Colonic mucosa (tissue), 4 donors: ENCODE measurements at places on chromosomes 1 and 21. TPM values are rescaled to one million over a fixed set of nuclear protein-coding genes. Genes with fewer than 3 reads are reported as not detected.

DNA sequence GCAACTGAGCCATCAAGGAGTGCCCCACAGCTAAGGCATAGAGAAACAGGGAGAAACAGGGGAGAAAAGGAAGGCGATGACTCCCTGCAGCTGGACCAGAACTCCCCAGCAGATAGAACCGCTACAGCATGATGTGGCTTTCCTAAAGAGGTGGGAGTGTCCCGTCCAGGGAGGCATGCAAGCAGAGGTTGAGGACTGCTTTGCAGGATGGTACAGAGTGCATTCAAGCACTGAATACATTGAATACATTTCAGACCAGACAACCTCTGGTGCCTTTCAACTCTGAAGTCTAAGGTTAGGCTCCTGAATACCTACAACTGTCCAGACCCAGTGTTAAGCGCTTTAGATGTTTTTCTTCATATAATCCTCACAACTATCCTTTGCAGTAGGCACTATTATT is 13.3 kb downstream of the DLGAP3 start:
- peaks cover 4% of the 10 kb centered on the region for H3K27me3 ChIP-seq
- no peak overlapping the region for H3K4me3 ChIP-seq
- H3K27ac ChIP-seq = no peak overlapping the region

DNA sequence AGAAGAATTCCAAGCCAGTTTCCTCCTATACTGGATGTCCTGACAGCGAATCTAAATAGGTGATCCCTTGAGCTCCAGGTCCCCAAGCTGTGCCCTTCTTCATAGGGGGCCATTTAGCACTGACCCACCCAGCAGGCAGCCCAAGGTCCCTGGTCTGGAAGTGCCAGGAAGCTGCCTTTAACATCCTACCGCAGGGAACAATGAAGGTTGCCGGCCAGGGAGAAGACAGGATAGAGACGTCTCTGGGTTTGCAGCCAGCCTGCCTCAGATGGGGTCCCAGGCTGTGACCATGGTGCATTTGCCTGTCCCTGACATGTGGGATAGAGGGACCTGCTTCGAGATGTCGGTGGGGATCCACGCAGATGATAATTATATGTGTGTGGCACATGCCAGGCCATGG is 2.7 kb upstream of the RIPK4 start:
- H3K27me3 ChIP-seq = peaks cover 27% of the 10 kb centered on the region
- H3K27ac ChIP-seq = peak overlapping the region; percentile 69
- no peak for DNase-seq
- no peaks in the 10 kb centered on the region for H3K4me1 ChIP-seq

DNA sequence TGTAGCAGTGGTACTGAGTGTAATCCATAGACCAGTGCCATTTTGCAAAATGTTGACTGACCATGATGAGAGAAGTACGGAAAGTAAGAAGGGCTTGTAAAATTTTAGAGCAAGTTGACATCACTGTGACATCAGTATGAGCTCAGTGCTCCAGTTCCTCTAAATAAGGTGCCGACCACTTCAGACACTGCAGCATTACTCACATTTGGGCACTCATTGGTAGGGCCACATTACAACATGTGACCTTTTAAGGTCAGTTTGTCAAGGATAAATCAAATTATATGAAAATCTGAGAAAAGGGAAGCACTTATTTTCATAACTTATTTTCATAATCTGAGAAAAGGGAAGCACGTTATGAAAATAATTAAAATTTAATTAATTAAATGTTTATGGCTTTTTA is 128.0 kb upstream of the ERG start:
- H3K4me1 ChIP-seq = no peaks in the 10 kb centered on the region
- H3K27me3 ChIP-seq = no peaks in the 10 kb centered on the region
- H3K36me3 ChIP-seq = no peaks in the 10 kb centered on the region
- no peak overlapping the region for H3K4me3 ChIP-seq

Gene FCMR
- total RNA-seq = 2.7 TPM

GRCh38 chr1:60283690-60284089 is 210.1 kb upstream of the C1orf87 start:
- no peak for DNase-seq
- H3K4me1 ChIP-seq = no peaks in the 10 kb centered on the region
- H3K4me3 ChIP-seq = no peak overlapping the region
- no peaks in the 10 kb centered on the region for H3K36me3 ChIP-seq
- no peaks in the 10 kb centered on the region for H3K27me3 ChIP-seq

GRCh38 chr1:218349348-218350034 is 4.4 kb downstream of the TGFB2 start:
- no peak overlapping the region for H3K4me3 ChIP-seq
- H3K4me1 ChIP-seq = no peaks in the 10 kb centered on the region
- no peaks in the 10 kb centered on the region for H3K36me3 ChIP-seq
- peaks cover 25% of the 10 kb centered on the region for H3K27me3 ChIP-seq

DNA sequence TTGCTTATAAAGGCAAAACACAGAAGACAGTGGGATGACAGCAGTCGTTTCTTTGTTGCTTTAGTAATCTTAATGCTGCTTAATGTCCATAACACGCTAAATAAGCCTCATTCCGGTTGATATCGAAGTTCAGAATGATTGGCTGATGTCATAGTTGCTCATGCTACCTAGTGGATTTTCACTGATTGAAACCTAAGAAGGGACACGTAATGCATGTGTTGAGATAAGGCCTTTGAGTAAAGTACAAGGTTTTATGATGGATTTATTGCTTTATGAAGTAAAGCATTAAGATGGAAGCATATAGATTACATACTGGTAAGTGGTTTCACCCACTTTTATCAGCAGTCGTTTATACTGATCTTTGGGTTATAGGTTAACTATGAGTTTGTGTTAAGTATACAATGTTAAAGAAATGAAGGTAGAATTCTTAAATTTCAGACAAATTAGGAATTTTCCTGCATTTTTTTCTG is 25.1 kb downstream of the IARS2 start:
- H3K27me3 ChIP-seq = no peaks in the 10 kb centered on the region
- peak overlapping the region; percentile 14 for H3K4me3 ChIP-seq
- H3K27ac ChIP-seq = peak overlapping the region; percentile 47
- peak; percentile 50 for DNase-seq
- no peaks in the 10 kb centered on the region for H3K4me1 ChIP-seq

DNA sequence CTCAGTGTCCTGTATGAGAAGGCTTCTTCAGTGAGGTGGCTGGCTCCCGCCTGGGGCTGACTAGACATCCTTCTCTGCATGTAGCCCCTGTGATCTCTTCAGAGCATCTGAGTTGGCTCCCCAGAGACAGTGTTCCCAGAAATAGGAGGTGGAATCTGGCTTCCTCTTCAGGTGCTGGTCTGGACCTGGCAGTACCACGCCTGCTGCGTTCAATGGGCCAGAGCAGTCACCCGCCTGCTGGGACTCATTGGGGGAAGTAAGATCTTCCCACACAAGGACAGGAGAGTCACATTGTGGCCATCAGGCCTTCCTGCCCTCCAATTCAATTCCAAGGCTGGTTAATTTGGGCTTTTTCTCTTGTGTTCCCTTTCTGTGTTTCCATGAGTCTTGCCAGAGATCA is 51.0 kb downstream of the ADARB1 start:
- H3K27ac ChIP-seq = no peak overlapping the region
- DNase-seq = no peak
- H3K4me1 ChIP-seq = peaks cover 5% of the 10 kb centered on the region
- no peaks in the 10 kb centered on the region for H3K27me3 ChIP-seq
- no peak overlapping the region for H3K4me3 ChIP-seq
- H3K36me3 ChIP-seq = no peaks in the 10 kb centered on the region
